ENCODE measurements at places on chromosomes 16 and 17.

GRCh38 chr17:79721993-79722671, 8.6 kb upstream of the ENPP7 start:
- no peak for DNase-seq

GRCh38 chr17:61409301-61410112, 9.9 kb downstream of the TBX2 start:
- peak; percentile 81 for DNase-seq

DNA sequence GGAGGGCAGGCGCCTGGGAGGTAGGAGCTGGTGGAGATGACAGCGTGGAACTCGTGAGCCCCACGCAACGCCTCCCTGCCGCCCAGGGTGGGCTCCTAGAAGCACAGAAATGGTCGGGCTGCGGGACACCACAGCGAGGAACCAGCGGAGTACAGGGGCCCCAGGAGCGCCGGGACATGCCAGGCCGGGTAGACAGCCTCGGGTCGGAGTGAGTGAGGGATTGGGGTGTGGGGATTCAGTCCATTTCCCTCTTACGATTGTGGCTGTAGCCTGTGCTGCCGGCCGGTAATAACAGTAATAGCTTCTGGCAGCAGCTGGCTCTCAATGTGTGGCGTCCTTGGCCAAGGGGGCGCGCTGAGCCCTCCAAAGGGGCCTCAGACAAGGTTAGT, 12.2 kb upstream of the CES3 start:
- DNase-seq: no peak

- DNase-seq: no peak
Measured at GRCh38 chr17:21353326-21354010, 22.7 kb upstream of the KCNJ12 start.

- no peak for DNase-seq
Measured at GRCh38 chr16:595942-596735, 6.3 kb downstream of the RAB40C start.

DNA sequence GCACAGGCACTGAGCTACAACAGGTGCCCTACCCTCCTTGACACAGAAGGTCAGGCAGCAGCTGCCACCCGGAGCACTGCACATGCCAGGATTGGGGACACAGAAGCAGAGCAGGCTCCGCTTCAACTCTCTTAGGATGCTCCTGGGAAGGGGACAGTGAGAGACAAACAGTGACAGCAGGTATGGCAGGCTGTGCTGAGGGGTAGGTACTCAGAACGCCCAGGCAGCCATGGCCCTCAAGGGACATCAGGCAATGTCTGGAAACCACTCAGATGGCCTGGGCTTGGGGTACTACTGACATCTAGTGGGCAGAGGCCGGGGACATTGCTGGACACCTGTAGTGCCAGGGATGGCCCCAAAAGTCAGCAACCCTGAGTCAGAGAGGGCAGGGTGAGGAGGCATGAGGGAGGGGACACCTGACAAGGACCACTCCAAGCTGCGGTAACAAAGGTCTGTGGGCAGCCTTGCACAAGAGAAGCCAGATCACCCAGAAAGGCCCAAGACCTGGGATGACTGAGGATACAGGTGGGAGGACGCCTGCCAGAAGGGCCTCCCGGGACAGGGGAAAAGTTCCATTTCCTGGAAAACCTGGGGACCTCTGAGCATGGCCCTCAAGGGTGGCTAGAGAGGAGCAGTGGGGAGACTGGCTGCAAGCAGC, 21.2 kb downstream of the PEMT start:
- DNase-seq: no peak

- DNase-seq: no peak
Measured at GRCh38 chr16:74226338-74226954, 70.2 kb upstream of the PSMD7 start.

DNA sequence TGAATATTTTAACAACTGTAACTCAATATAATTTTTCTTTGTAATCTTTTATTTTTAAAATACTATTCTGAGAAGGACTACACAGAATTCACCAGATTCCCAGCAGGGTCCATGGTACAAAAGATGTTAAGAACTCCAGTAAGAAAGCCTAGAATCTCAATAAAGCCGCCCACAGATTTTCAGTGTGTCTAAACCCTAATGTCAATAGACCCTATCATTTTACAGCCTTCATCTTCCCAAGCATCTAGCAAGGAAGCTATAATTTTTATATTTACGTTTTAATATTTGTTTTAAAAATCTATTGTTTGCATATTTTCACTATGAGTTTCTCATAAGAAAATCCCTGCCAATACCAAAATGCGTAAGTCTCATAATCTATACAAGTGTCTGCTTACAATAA, 148.5 kb downstream of the CEP112 start:
- DNase-seq: no peak

DNA sequence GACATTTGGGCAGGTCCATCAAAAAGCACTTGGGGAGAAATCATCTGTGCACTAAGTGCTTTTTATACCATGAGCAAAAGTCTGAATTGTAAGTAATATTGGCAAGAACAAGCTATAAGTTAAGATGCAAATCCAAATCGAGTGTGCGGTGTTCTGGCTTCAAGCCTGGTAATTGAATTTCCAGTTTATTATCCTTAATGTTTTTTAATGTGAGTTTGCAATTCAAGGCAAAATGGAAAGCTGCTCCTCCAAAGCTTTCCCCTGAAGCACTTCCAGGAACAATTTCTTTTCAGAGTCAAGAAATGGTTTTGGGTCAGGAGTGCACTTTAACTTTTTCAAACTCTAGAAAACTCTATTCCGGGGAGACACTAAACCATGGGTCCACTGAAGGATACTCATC, 445.7 kb downstream of the TOX3 start:
- DNase-seq: no peak

- DNase-seq: no peak
Measured at GRCh38 chr17:11493936-11494335, 104.3 kb upstream of the DNAH9 start.

GRCh38 chr17:17381446-17382064, 78.4 kb downstream of the NT5M start:
- DNase-seq: no peak

GRCh38 chr17:70109497-70109896, 34.5 kb downstream of the KCNJ16 start:
- DNase-seq: no peak

- no peak for DNase-seq
Measured at GRCh38 chr16:4684763-4685162, 8.6 kb upstream of the NUDT16L1 start.

DNA sequence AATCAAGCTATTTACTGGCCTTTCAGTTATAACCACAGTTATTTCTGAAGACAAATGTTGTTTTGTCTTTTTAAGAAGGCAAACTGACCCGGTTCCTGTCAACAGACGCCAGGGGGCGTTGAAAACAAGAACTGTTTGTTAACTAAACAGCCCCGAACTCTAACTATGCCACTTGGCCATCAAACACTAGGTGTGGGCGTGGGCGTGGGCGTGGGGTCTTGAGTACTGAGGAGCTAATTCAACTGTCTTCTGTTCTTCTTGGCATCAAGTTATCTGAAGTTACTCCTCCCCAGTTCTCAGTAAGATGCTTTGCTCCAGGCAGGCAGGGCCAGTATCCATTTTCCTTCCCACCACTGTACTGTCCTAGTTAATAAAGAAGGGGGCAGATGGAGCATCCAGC, 63.3 kb upstream of the MTMR4 start:
- peak; percentile 68 for DNase-seq

- no peak for DNase-seq
Measured at GRCh38 chr17:50779747-50780353, 12.5 kb upstream of the ANKRD40CL start.

- no peak for DNase-seq
Measured at GRCh38 chr16:842711-843560, 42.4 kb upstream of the GNG13 start.

GRCh38 chr16:14553447-14553846, 76.6 kb downstream of the PARN start:
- DNase-seq: no peak

DNA sequence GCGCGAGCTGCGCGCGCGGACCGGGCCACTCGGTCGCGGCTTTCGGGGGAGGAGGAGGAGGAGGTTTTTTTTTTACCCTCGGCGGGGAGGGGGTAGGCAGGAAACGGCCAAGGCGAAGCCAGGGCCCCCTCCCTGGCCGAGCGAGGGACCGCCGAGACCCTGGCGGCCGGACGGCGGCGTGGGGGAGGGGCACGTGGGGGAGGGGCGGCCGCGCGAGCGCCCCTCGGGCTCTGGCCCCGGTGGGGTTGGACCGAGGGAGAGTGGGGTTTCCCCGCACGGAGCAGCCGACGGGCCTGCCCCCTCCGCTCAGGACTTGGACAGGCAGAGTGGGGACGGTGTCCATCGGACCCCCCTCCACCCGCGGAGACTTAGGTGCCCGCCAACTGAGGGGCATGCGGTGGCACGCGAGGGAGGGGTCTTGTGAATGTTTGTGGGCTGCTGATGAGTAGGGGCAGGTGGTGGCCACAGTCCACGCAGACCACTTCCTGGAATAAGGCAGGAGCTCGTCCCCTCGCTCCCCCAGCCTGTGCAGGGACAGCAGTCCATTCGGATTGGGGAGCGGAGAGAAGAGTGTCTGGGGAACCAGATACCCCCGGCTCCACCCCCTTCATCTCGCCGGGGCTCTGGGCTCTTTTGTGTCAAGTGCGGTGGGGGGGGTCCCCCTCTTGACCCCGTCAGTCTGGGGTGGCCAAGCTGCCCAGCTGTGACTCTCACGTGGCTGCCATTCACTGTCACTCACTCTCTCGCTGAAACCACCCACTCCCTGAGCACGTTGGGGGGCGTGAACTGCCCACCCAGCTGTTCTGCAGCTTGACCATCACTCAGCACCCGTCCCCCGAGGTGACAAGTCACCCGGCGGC, 3.0 kb upstream of the CHD3 start:
- DNase-seq: peak; percentile 81

DNA sequence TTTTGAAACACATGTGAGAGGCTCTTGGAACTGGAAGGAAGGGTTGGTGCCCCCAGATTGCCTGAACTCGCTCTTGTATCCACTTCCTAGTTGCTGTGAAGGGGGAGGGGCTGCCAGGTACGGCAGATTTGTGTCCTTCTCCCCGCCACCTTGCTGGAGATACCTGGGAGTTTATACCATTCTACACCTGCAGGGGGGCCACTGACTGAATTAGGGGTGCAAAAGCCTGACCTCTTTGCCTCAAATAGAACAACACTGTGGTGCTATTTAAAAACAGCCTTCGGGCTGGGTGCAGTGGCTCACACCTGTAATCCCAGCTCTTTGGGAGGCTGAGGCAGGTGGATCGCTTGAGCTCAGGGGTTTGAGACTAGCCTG, 35.1 kb upstream of the IL34 start:
- no peak for DNase-seq

DNA sequence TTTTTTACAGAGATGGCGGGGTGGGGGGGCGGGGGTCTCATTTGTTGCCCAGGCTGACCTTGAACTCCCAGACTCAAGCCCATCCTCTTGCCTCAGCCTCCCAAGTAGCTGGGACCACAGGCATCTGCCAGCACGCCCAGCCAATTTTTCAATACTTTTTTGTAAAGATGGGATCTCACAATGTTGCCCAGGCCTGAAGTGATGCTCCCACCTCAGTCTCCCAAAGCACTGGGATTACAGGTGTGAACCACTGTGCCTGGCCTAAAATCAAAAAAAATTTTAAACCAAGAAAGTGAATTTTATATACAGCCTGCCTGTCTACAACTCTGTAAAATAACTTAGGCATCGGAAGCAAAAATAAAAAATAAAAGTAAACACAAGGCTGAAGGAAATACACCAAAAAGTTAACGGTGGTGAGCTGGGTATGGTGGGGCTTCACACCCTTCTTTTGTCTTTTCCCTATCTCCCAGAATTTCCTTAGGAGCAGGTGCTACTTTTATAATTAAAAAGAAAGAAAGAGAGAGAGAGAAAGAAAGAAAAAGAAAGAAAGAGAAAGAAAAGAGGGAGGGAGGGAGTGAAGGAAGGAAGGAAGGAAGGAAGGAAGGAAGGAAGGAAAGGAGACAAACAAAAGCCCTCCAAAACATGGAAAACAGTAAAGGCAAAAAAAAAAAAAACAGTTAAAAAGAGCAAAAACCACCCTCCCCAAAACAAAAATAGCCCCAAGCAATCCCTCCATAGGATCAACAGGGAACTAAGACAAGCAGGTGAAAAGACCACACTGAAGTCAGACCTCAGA, 51.4 kb downstream of the TBC1D16 start:
- peak; percentile 41 for DNase-seq

DNA sequence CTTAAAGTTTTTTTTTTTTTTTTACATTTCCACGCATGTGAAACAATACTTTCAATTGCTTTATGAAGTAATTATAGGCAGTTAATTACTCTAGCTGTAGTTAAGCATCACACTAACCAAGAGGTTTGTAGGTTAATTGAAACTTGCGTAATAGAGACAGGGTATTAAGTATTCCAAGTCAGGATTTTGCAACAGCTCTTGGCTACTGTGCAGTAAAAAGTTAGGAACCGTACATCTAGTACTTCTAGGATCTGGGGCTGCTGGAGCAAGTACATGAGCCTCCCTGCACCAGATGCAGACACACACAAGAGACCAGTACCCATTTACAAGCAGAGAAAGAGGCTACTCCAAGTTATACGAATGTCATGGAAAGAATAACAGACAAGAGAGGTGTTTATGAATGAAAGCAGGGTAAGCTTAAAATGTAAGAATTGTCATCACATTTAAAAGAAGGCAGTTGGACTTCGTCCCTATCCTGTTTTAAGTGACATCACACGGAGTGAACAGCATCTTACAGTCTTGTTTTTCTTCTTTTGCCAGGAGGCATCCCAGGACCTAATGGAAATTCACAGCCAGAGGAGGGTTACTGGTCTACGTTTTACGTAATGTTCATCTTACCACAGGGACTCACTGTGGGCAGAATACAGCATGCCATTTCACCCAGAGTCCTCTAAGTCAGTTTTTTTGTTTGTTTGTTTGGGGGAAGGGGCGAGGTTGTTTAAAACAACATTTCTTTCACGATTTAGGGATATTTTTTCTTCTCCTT, 379.6 kb upstream of the PSMD7 start:
- DNase-seq: no peak

GRCh38 chr17:48440669-48441068, 10.7 kb upstream of the SKAP1 start:
- DNase-seq: no peak

DNA sequence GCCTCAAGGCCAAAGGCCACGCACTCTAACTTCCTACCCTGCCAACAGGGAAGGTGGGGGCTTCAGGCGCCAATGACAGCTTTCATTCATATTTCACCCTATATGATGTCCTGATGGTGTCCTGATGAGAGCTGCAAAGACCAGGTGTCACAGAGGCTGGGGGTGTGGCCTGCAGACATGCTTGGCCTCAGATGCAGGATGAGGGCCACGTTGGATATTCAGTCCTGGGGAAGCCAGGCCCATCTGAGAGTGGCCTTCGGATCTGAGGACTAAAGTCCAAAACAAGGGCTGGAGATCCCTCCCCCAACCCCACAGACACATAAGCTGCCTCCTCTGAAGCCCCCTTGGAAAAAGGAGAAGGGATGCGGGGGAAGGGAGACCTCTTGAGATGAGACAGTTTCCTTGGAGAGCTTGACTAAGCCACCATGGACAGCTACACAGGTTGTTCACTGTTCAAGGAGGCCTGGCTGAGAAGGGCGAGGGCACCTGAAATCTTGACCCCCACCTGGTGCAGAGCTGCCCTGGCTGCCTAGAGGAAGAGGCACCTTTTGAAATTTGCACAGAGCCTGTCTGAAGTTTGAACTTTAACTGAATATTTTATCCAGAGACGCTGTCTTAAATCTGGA, 24.3 kb upstream of the GSG1L start:
- no peak for DNase-seq

Measured in suprapubic skin (tissue), 4 donors.